Activated T-cell treated with anti-CD3 and anti-CD28 coated beads, Interleukin-2, amount 50 U/mL, for 24 hours (primary cell): ENCODE measurements at places on chromosomes 2 and 18.

DNA sequence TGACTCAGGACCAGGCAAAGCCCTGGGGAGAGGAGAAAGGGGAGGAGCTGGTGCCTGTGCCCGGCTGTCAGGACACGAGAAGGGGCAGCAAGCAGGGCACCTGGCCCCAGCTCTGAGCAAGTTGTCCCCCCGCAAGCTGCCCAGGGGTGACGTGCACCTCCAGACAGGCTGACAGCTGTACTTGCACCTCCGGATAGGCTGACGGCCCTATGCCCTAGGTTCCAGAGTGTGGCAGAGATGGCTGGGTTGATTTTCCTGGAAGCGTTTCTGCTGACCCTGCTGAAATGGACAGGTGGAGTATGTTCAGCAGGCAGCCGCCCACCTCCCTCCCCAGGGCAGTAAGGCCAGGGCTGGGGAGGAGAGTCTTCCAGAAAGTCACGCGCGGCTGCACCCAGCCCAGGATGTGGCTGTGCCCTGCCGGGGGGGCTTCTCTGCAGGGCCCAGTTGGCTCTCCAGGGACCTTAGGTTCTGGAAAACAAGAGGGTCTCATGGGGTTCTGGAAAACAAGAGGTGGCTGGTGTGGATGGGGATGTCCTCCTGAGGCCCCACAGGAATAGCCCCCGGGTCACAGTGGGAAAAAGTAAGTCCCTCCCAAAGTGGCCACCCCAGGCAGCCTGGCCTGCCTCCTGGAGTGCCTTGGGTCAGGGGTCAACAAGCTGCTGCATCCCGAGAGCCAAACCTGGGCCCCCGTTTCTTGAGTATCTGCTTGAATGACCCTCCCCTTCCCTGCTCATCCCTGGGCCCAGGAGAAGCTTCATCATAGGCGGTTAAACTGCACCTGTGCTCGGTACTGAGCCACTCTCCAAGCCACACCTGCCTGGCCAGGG is 71.4 kb upstream of the OTOS start:
- no peaks in the 10 kb centered on the region for H3K4me1 ChIP-seq
- no peak for DNase-seq
- no peaks in the 10 kb centered on the region for H3K36me3 ChIP-seq
- no peak overlapping the region for H3K4me3 ChIP-seq
- no peak overlapping the region for H3K27ac ChIP-seq
- peaks cover 11% of the 10 kb centered on the region for H3K27me3 ChIP-seq

- no peak overlapping the region for H3K27ac ChIP-seq
- H3K4me1 ChIP-seq, result peaks cover 16% of the 10 kb centered on the region
- H3K4me3 ChIP-seq, result no peak overlapping the region
- DNase-seq, result no peak
- H3K36me3 ChIP-seq, result peaks cover 6% of the 10 kb centered on the region
- H3K27me3 ChIP-seq, result no peaks in the 10 kb centered on the region
These were observed 140.9 kb upstream of the B3GNT2 start for GRCh38 chr2:62054916-62055450.

DNA sequence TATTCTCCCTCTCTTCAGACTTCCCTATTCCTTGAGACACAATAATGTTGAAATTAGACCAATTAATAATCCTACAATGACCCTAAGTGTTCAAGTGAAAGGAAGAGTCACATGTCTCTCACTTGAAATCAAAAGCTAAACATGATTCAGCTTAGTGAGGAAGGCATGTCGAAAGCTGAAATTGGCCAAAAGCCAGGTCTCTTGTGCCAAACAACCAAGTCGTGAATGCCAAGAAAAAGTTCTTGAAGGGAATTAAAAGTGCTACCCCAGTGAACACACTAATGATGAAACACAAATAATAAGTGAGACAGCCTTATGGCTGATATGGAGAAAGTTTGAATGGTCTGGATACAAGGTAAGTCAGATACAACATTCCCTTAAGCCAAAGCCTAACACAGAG is 115.4 kb downstream of the PXDN start:
- DNase-seq, result no peak
- H3K36me3 ChIP-seq, result no peaks in the 10 kb centered on the region
- H3K4me3 ChIP-seq, result no peak overlapping the region
- H3K4me1 ChIP-seq, result no peaks in the 10 kb centered on the region

DNA sequence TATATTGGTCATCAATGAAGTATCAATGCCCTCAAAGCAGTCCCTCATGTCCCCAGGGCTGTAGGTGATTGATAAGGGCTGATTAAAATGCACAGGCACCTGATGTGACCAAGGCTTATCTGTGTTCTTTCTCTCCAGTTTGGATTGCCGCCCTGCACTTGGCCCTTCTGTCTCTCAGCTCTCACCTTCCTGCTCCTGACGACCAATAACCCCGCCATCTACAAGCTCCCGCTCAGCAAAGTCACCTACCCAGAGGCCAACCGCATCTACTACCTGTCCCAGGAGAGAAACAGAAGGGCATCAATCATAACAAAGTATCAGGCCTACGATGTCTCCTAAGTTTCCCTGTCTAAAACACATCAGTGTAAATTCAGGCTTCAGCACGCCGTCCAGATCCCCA is 41.8 kb upstream of the SLC14A1 start:
- peaks cover 3% of the 10 kb centered on the region for H3K27me3 ChIP-seq
- no peak overlapping the region for H3K4me3 ChIP-seq
- H3K4me1 ChIP-seq, result peaks cover 42% of the 10 kb centered on the region
- no peak overlapping the region for H3K27ac ChIP-seq

DNA sequence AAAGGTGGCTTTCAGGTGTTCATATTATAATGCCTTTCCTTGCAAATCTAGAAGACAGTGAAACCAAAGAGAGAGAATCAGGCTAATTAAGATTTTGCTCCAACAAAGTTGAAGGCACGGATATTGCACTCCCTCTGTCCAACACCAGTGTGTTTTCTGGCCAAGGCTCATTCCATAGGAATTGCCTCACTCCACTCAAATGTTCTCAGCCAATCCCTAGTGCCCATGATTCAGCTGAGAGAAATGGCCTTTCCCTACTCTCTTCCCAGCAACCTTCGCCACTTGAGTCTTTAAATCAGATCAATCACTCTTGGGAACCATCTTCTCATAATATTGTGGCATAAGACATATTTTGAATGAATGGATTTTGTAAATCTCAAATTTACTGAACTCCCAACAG is 768.2 kb upstream of the ACVR2A start:
- H3K36me3 ChIP-seq, result no peaks in the 10 kb centered on the region
- H3K4me1 ChIP-seq, result no peaks in the 10 kb centered on the region
- peaks cover 25% of the 10 kb centered on the region for H3K27me3 ChIP-seq
- DNase-seq, result no peak
- H3K27ac ChIP-seq, result no peak overlapping the region
- no peak overlapping the region for H3K4me3 ChIP-seq

DNA sequence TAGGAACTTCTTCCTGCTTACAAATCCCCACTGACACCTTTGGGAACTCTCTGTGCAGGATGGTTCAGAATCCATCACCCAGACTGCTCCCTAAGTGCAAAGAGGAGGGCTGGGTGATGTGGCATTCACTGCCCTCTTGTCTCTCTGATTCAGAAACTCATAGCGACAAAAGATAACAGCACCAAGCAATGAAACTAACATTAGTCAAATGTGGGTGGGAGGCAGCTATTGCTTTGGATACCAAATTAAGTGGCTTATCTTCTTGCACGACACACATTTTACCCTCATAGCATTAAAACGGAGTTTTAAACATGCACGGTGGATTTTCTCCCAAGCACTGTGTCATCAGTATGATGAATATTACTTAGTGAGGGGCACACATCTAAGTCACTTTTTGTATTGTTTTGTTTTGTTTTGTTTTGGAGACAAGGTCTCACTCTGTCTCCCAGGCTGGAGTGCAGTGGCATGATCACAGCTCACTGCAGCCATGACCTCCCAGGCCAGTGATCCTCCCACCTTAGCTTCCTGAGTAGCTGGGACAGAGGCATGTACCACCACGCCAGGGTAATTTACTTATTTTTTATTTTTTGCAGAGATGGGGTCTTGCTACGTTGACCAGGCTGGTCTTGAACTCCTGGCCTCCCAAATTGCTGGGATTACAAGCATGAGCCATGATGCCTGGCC is 40.9 kb upstream of the NEB start:
- no peak overlapping the region for H3K27ac ChIP-seq
- peaks cover 52% of the 10 kb centered on the region for H3K36me3 ChIP-seq
- peaks cover 7% of the 10 kb centered on the region for H3K4me1 ChIP-seq
- no peak overlapping the region for H3K4me3 ChIP-seq
- H3K27me3 ChIP-seq, result no peaks in the 10 kb centered on the region
- no peak for DNase-seq

DNA sequence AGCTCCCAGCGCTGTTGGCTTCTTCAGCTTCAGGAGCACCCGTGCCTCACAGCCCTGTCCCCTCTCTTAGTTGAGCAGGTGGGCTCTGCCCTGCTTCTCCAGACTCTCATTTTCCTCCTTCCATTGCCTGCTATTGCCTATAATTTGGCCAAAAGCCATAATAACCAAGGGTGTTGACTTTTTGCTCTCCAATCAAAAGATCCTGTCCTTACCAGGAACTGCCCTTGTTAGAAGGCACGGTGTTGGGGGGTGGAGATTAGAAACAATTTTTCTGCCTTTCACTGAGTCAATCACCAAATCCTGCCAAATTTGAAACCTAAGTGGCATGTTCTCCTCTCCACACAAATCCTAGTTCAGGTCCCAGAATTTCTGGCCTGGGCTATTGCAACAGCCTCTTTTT is 16.7 kb upstream of the PDIA6 start:
- peaks cover 58% of the 10 kb centered on the region for H3K27me3 ChIP-seq
- no peak overlapping the region for H3K27ac ChIP-seq
- peaks cover 6% of the 10 kb centered on the region for H3K4me1 ChIP-seq
- no peaks in the 10 kb centered on the region for H3K36me3 ChIP-seq

- no peaks in the 10 kb centered on the region for H3K27me3 ChIP-seq
- peaks cover 8% of the 10 kb centered on the region for H3K4me1 ChIP-seq
- H3K36me3 ChIP-seq, result peaks cover 96% of the 10 kb centered on the region
- no peak for DNase-seq
- H3K4me3 ChIP-seq, result no peak overlapping the region
These were observed 87.0 kb downstream of the FARSB start for GRCh38 chr2:222568865-222569264.

- H3K27ac ChIP-seq, result no peak overlapping the region
- DNase-seq, result no peak
- H3K36me3 ChIP-seq, result peaks cover 79% of the 10 kb centered on the region
- no peaks in the 10 kb centered on the region for H3K4me1 ChIP-seq
- H3K4me3 ChIP-seq, result no peak overlapping the region
These were observed 150.7 kb downstream of the USP34 start for GRCh38 chr2:61320181-61320580.

DNA sequence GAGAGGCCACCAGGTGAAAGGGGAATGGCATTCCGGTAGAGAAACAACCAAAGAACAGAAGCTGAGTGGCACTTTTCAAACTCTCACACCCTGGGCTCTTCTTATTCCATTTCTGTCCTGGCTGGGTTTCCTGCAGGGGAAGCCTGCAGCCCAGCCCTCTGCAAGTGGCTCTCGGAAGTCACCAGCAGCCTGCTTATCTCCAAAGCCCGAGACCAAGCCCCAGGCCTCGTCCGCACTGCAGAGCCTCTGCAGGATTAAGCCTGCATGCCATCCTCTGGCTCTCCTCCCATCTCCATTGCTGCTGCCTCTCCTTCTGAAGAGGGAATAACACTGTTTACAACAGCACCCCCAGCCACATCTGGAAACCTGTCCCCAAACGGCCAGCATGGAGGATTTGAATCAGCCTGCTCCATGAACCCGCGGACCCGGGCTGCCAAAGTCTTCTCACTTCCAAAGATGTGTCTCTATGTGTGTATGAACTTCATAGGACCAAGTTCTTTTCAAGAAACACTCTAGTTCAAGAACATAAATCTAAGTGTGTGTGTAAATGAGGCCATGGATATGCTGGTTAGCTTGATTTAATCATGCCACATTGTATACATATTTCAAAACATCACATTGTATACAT is 54.2 kb downstream of the DIPK1C start:
- DNase-seq, result no peak
- H3K36me3 ChIP-seq, result no peaks in the 10 kb centered on the region
- H3K27ac ChIP-seq, result no peak overlapping the region
- H3K4me3 ChIP-seq, result no peak overlapping the region
- peaks cover 5% of the 10 kb centered on the region for H3K27me3 ChIP-seq
- H3K4me1 ChIP-seq, result peaks cover 17% of the 10 kb centered on the region

GRCh38 chr2:234770715-234771141 is 181.1 kb upstream of the SH3BP4 start:
- DNase-seq, result no peak
- H3K27me3 ChIP-seq, result peaks cover 54% of the 10 kb centered on the region
- H3K36me3 ChIP-seq, result no peaks in the 10 kb centered on the region
- H3K4me3 ChIP-seq, result no peak overlapping the region
- no peak overlapping the region for H3K27ac ChIP-seq

DNA sequence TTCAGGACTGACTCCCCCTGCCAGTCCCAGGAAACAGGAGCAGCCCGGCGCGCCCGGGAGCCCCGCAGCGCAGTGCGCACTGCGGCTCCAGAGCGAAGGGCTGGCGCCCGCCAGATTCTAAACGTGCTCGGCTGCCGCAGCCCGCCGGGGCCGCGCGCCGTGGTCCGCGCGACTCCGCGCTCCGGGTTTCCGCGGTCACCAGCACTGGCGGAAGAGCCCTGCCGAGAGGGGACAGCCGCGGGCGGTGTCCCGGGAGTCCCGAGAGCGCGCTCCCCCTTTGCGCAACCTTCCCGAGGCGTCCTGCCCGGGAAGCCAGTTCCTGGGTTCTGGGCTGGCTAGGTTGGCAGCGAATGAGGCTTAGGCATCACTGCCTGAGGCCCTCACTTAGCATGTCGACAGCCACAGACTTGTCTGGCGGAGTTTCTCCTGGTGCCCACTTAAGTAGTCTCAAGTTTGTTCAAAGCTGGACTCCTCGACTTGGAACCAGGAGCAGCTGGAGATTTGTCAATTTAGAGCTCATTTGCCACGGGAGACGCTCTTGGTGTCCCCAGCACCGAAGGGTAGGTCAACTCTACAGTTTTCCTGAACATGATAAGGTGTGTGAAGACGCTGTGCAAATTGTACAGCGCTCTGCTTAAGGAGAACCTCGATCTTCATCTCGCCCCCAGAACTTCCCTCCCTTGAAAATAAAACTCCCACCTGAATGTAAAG is 1.5 kb upstream of the VSNL1 start:
- peaks cover 65% of the 10 kb centered on the region for H3K27me3 ChIP-seq
- no peak overlapping the region for H3K4me3 ChIP-seq
- H3K36me3 ChIP-seq, result no peaks in the 10 kb centered on the region
- DNase-seq, result no peak
- H3K4me1 ChIP-seq, result peaks cover 5% of the 10 kb centered on the region
- no peak overlapping the region for H3K27ac ChIP-seq

DNA sequence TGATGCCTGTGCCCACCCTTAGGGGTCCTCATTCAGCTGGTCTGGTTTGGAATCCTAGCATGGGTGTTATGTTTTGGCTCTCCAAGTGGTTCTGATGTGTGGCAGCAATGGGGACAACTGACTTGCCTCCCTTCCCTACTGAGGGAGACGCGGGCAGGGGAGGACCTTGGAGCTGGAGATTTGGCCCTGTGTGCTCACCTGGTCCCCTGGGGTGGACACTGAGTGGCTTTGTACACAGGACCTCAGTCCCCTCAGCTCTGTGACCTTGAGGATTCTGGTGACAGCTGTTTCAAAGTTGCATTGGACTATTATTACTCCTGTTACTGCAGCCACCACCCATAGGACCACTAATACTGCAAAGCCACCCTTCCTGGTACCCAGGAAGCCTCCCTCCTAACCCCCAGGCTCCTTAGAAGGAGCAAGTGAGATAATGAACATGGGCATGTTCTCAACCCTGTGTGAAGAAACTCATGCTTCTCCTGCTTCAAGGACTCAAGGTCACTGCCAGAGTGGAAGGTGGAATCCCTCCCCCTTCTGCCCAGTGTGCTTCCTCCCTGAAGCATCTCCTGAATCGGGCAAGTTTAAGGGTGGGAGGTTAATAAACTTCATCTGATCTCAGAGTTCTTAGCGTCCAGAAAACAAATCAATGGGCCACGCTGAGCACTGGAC is 26.5 kb downstream of the TMEM182 start:
- H3K27ac ChIP-seq, result no peak overlapping the region
- peaks cover 19% of the 10 kb centered on the region for H3K36me3 ChIP-seq
- H3K4me3 ChIP-seq, result no peak overlapping the region
- H3K4me1 ChIP-seq, result no peaks in the 10 kb centered on the region
- no peaks in the 10 kb centered on the region for H3K27me3 ChIP-seq
